ENCODE measurements at places on chromosomes 11 and 22. TPM values are rescaled to one million over a fixed set of nuclear protein-coding genes. Genes with fewer than 3 reads are reported as not detected.

Gene EIF3D
- 179 TPM for total RNA-seq

Gene SBF1
- total RNA-seq, result 131 TPM

Gene TPBGL
- total RNA-seq, result not detected

Gene C11orf68
- total RNA-seq, result 11.6 TPM

Gene ZNF74
- 58.5 TPM for total RNA-seq

Gene CHORDC1
- 88.6 TPM for total RNA-seq

Gene PPM1F
- total RNA-seq, result 30.7 TPM

Gene PLAAT3
- total RNA-seq, result 3.1 TPM

All from parietal lobe (tissue), 2 donors.